ENCODE measurements at places on chromosomes 12 and 14.

DNA sequence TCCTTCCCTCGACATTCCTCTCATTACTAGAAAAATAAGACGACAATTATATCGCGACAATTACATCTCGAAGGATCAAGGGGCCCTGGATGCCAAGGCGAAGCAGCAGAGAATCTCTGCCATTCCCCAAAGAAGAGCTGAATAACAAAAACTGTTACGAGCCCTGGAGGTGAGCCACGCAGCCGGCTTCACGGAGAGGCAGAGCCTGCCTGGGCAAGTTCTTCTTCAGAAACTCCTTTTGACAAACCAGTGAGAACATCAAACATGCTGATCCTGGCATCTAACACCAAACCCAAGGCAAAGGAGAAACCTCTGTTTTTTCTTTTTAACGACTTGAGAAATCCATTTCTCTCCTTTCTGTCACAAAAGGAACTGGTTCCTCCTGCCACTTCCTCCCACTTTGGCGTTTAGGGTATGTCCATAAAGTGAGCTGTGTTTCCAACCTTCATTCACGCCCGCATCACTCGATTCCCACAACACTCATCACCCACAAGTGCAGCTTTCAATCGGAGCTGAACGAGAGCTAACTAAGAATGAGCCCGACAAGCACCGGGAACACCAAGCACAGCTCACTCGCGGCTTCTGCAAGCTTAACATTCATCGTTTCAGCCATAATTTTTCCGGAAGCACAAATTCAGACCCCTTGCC, 21.5 kb downstream of the CCDC88C start:
- DNase-seq = no peak

DNA sequence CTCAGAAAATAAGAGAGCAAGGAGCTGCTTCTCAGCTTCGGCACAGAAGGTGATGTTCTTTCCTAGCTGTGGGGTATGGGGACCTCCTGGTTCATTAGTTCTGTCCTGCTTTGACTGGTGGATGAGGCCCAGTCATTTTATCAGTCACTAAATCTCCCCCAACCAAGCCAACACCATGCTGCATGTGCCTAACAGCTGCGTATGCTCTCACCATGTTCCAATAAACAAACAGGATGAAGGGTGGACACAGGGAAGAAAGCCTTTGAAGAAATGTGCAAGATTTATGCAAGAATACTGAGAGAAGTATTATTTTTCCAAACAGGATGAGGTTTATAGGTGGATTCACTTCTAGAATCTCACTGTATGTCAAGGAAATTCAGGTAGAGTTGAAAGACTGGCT, 156.2 kb downstream of the TMEM132C start:
- no peak for DNase-seq

- DNase-seq = no peak
These were observed 179.0 kb downstream of the RIMBP2 start for GRCh38 chr12:130537051-130537450.

DNA sequence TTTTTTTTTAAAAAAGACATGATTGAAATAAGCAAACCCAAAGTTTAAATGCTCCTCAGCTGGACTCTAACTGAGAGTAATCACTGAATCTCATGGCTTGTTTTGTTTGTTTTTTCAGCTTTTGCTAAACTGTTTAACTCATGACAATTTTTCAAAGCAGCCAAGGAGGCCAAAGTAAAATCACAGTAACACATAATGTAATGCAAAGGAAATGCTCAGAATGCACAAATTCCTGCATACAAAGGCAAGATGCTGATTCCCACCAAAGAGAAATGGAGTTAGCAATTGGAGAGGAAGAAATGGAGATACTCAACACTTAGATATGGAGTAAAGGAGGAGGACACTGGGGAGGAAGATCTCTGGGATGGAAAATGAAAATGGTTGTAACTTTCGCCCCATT, 126.2 kb upstream of the SOX5 start:
- DNase-seq = no peak

DNA sequence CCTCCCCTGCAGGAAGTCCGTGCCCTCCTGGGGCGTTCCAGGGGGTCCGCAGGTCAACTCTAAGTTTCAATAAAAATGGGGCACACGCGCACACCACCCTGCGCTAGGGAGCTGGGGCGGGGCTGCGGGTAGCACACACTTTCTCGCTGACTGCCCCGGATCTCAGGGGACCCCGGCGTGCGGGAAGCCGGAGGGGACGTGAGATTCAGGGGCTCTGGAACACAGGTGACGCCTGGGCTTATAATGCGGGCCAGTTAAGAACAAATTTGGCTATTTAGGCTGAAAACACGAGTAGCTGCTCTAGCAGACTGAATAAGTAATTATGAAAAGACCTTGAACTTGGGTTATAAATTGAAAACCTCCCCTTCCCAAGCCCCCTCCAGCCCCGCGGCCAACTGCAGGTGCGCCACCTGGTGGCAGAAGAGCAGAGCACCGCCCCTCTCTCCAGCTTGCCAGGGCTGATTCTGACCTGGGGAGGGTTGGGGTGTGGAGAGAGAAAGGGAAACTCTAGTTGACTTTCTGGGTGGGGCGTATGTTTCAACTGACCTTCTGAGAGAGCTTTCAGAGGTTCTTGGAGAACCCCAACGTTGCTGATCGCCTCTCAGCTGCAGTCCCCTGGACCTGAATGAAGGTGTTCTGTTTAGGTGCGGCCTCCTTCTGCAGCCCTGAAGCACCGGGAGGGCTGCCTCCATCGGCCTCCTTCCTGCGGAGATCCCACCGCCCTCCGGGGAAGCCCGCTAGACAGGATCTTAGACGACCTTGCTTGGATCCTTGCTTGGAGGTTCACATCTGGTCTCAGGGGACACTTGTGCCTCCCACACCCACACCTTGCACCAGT, 118.4 kb upstream of the EVL start:
- DNase-seq = no peak

DNA sequence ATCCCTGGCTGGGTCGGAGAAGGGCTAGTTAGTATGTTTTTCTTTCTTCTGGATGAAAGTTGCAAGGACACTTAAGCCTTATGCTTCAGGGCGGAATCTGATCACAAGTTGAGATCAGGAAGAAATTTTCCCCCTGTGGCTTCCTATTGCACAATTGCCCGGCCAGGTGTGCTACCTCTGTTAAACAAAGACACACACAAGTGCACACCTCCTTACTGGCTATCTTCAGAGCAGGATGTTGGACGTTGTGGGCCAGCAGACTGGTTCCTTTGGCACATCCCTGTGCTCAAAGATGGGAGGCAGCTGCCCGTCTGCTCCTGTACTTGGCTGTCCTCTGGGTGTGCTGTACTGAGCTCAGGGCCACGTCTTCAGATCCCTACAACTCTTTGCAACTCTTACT, 19.1 kb downstream of the ETV6 start:
- no peak for DNase-seq

DNA sequence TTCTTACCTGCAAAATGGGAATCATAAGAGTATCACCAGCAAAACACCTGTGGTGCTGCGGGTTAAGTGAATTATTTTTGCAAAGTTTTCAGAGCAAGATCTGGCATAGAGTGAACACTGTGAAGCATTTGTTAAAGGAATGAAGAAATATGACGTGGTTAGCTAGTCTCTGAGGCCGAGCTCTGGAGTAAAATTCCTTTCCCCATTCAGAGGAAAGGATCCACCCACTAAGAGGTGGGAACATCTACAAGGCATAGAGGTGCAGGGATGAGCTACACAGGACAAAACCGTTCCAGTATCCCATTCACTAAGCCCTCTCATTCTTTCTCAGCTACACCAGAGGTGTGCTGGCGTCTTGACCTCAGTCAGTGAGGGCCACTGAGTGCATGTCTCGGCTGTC, 48.5 kb downstream of the JAG2 start:
- DNase-seq = no peak

DNA sequence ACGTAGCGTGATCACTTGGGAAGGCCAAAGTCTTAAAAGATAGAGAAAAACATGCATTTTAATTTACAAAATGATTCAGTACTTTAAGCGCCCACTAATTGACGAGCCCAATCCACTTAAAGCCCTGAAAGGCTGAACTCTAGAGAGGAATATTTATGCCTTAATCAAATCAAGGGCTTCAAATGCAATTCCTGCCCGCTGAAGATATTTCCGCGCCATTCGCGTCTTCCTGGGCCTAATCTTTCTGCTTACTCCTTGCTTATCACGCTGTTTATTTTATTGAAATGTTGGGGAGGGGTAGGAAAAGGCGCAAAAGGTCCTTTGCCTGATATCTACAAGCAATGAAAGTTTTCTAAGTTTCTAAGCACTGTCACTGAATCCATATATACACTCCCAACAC, 4.0 kb downstream of the TBX3 start:
- DNase-seq = no peak

- DNase-seq = no peak
These were observed 10.2 kb downstream of the TBX5 start for GRCh38 chr12:114395755-114396152.

GRCh38 chr12:64187370-64187769, 34.7 kb downstream of the KICS2 start:
- DNase-seq = no peak

DNA sequence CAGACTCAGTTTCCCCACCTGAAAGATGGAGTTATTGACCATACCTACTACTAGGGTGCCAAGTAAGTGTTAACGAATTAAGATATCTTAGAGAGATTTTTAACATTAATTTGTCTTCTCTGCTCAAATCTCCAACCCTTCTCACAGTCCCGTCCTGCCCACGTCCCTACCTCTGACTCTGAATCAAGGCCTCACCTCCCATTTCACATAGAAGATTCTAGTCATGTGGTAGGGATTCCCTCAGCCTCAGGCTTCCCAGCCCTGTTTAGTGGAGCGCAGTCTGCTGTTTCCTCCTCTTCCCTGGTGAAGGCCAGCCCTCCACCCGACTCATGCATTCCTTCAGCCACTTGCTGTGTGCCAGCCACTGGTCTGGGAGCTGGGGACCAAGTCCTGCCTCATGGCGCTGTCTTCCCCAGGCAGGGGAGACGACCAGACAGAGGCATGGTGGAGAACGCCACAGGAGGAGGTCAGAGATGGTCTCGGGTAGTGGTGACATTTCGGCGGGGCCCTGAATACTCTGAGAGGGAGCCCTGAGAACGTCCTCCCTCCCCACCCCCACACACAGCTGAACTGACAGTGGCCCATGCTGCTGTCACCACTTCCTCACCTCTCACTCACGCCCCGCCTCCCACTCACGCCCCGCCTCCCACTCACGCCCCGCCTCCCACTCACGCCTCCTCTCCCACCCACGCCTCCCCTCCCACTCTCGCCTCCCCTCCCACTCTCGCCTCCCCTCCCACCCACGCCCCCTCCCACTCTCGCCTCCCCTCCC, 38.8 kb downstream of the TMEM63C start:
- no peak for DNase-seq

DNA sequence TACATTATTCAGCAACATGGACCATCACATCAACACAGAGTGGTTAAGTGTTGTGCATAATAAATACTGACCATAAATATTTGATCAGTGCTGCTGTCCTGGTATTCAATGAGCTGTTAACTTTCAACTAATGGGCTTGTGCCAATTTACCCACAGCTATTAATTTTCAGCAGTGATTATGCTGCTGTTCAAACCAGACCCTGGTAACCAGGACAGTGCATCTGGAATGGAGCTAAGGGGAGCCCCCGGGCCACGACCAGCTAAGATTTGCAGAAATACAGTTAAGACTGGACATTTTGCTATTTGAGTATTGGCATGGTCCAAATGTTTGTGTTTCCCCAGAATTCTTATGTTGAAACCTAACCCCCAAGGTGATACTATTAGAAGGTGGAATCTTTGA, 180.4 kb upstream of the GZMB start:
- DNase-seq = no peak

GRCh38 chr12:109725321-109726105, 11.9 kb downstream of the FAM222A start:
- no peak for DNase-seq

DNA sequence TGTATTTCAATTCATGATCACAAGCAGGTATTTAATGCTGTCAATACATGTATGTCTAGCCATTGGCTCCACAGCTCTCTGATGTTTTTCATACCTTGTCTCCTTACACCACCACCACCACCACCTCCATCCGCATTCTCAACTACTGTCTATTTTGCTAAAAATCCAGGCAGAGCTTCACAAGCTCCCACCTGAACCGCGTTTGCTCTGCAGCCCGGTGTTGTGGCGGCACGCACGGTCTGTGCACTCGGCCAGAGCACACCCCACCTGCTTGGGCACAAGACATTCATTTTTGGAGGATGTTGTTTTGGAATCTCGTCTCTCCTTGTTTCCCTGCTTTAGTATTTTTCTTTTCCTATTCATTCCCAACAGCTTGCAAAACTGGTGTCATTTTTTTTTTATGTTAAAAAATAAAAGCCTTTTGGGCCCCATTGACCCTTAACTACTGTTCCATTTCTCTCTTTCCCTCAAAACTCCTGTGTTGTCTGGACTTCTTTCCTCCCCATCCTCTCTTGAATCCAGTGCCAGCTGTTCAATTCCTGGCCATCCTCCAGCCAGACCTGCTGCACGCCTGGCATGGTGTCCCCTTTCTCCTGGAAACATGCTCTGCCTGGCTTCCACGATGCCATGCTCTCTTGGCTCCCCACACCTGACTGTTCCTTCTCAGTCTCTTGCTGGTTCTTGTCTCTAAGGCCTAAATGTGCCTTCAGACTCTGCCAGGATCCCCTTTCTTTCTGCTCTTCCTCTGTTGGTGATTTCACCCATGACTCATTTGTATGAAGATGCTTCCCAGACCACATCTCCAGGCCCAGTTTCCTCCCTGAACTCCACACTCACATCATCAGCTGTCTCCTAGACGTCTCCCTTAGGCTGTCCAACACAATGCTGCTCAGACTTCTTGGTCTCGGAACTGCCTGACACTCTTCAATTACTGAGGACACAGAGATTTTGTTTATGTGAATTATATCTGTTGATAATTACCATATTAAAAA, 37.9 kb downstream of the PIWIL1 start:
- DNase-seq = no peak

DNA sequence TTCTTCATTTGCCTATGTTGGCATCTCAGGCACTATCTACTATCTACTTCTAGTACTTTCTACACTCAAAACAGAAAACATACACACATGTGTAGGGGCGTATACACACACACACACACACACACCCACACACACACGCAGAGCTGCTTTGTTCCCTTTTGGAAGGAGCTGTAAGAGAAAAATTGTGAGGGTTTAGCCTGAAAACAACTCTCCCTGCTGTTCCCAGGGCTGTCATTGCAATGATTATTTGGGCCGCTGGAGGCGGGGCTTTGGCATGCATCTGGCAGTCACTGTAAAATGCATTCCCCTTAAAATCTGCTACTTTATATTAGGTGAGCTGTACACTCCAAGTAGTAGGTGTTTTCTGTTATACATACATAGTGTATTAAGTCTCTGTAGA, 29.1 kb upstream of the SLC38A2 start:
- DNase-seq = no peak

DNA sequence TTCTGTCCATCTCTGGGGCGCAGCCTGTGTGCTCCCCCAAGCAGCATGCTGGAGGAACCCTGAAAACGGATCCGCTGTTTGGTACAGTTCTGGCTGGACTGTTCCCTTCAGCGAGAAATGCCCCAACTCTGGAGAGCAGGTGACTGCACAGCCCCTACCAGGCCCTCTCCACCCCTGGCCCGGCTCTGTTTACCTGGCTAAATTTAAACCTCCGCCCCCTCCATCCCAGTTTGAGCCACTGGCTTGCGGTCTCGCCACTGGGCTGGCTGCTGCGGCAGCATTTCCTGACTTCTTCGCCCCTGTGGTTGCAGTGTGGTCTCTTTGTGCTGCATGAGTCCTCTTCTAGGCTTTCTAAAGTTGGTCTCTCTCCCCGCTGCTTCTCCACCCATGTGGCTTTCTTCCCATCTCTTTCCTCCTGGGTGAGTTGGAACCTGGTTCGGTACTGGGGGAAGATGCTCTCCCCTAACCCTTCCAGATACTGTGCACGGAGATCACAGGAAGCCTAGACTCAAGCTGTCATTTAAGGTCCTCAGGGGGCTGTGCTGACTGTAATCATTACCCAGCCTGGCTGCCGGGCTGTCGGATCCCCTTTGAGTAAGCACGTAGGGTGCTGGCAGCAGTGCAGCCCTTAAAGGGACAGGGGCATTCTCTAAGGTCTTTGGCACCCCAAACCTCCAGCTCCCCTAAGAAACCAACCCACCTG, 60.6 kb downstream of the FBXL14 start:
- DNase-seq = no peak

Data from NCI-H1048 (cell line).